ENCODE measurements at places on chromosomes 3 and 15.

GRCh38 chr3:148158210-148158609, 539.5 kb upstream of the AGTR1 start:
- H3K4me1 ChIP-seq = no peaks in the 10 kb centered on the region
- H3K4me3 ChIP-seq = no peak overlapping the region
- no peaks in the 10 kb centered on the region for H3K27me3 ChIP-seq
- DNase-seq = no peak

DNA sequence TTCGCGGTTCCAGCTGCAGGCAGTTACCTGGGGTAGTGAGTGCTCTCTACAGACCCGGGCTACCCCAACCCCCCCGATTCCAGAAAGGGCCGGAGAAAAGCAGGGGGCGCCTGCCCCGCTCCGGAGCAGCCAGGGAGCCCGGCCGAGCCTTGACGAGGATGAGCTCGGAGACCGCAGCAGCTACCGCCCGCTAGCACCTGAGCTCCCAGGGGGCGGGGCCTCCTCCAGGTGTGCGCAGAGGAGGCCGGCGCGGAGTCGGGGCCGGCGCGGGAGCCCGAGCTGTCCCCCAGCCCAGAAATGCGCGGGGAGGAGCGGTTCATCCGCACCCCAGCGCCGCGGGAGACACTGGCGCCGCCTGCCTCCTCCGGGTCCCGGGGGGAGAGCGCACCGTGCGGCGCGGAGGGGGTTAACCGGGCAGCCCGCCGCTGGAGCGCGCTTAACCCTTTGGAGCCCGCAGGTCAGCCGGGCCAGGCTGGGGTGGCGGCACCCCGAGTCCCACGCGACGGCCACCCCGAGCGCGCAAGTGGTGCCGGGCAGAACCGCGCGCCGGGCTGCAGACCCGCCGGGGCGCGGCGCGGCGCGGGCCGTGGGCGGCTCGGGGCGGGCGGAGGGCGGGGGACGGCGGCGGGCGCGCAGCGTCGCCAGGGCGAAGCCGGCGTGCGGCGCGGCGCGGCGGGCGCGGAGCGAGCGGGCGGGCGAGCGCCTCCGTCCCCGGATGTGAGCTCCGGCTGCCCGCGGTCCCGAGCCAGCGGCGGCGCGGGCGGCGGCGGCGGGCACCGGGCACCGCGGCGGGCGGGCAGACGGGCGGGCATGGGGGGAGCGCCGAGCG, at the start of gene CACNA1D:
Gene CACNA1D, plus strand, starts transcription at position 649 of the 829 bp plus-strand sequence. CDS start 556 bp downstream, outside the sequence.
- no peak for DNase-seq
- H3K27me3 ChIP-seq = peaks cover 54% of the 10 kb centered on the region
- H3K4me1 ChIP-seq = peaks cover 19% of the 10 kb centered on the region
- no peak within 1 kb of the TSS for H3K27ac ChIP-seq
- peak within 1 kb of the TSS; percentile 56 for H3K4me3 ChIP-seq
- no peaks in the 10 kb centered on the region for H3K36me3 ChIP-seq

DNA sequence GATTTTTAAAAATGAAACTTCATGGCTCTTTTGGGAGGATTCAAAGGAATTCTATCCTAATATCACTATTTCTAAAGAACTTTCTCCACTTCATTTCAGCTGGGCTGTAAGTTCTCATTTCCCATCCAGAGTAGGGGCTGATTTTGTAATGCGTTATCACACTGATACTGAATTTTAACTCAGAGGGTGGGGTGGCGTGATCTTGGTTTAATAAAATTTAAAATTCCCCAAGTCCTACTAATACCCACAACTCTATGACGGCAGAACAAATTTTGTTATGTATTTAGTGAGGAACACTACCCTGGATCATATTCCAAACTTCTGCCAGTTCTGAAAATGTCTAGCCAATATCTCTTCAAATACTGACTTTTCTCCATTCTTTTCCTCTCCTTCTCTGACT, 92.7 kb downstream of the ASB7 start:
- no peaks in the 10 kb centered on the region for H3K36me3 ChIP-seq
- DNase-seq = no peak
- peaks cover 8% of the 10 kb centered on the region for H3K27me3 ChIP-seq

DNA sequence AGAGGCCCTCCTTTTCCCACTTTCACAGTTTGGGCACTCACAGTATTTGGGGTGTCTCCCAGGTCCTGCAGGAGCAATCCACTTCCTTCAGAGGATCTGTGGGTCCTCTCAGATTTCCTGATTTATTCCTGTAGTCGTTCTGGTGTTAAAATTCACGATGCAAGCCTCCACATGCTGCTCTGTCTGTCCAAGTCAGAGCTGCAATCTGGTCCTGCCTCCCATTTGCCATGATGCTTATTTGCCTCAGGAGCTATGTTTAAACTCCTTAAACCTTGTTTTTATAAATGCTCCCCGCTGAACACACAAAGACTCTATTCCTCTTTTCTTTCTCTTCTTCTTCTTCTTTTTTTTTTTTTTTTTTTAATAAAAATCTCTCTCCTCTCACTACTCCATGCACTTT, 558.7 kb upstream of the NECTIN3 start:
- no peaks in the 10 kb centered on the region for H3K4me1 ChIP-seq
- no peak for DNase-seq
- H3K36me3 ChIP-seq = no peaks in the 10 kb centered on the region

- no peaks in the 10 kb centered on the region for H3K36me3 ChIP-seq
- H3K27me3 ChIP-seq = no peaks in the 10 kb centered on the region
- no peak for DNase-seq
- no peak overlapping the region for H3K27ac ChIP-seq
- H3K4me3 ChIP-seq = no peak overlapping the region
- H3K4me1 ChIP-seq = peaks cover 9% of the 10 kb centered on the region
These were observed 654.0 kb upstream of the KCNMB2 start for GRCh38 chr3:177882124-177882648.

DNA sequence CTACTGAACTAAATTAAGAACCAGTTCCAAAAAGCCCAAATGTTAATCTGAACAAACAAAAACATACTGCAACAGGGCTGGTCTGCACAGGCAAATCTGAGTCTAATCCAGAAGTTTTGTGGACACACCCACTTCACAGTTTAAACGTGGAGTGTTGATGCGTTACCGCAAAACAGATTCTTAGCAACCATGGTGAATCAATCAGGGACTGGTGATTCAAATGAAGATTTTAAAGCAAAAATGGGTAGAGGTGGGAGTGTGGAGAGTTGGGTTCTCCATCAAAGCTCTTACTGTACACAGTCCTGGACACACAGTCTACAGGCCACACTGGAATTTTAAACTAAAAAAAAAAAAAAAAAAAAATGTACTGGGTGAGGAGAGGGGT, 5.2 kb downstream of the ANXA2 start:
- no peak overlapping the region for H3K4me3 ChIP-seq
- H3K27me3 ChIP-seq = no peaks in the 10 kb centered on the region
- no peak overlapping the region for H3K27ac ChIP-seq
- DNase-seq = no peak
- peaks cover 48% of the 10 kb centered on the region for H3K36me3 ChIP-seq

GRCh38 chr3:177448987-177449359, 251.7 kb upstream of the TBL1XR1 start:
- peaks cover 14% of the 10 kb centered on the region for H3K4me1 ChIP-seq
- DNase-seq = no peak
- peak overlapping the region; percentile 46 for H3K27ac ChIP-seq
- H3K36me3 ChIP-seq = no peaks in the 10 kb centered on the region
- no peaks in the 10 kb centered on the region for H3K27me3 ChIP-seq

DNA sequence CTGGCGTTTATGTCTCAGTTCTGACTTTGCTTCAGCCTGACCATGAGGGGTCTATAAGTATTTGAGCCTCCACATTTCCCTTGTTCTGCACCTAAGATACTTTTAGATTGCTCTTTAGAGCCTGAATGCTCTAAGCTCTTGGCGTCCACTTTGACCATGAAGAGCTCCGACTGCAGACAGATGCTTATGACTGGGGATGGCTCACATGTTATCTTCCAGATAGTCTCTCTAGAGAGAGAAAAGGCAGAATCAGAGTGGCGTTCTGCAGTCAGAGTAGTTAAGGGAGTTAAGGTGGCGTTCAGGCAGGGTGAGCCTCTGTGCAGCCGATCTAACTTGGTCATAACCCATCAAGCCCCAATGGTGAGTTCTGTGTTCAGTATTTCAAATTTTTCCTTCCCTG, 487.9 kb upstream of the NR2F2 start:
- no peak overlapping the region for H3K4me3 ChIP-seq
- DNase-seq = no peak
- H3K36me3 ChIP-seq = no peaks in the 10 kb centered on the region
- H3K27me3 ChIP-seq = no peaks in the 10 kb centered on the region
- H3K27ac ChIP-seq = no peak overlapping the region
- H3K4me1 ChIP-seq = no peaks in the 10 kb centered on the region

- DNase-seq = no peak
- no peaks in the 10 kb centered on the region for H3K27me3 ChIP-seq
- no peak overlapping the region for H3K4me3 ChIP-seq
- H3K4me1 ChIP-seq = peaks cover 22% of the 10 kb centered on the region
- peak overlapping the region; percentile 41 for H3K27ac ChIP-seq
These were observed 15.5 kb upstream of the GATM start for GRCh38 chr15:45393851-45394250.

GRCh38 chr15:92810418-92811138, 89.5 kb upstream of the CHD2 start:
- H3K4me1 ChIP-seq = peaks cover 37% of the 10 kb centered on the region
- no peaks in the 10 kb centered on the region for H3K27me3 ChIP-seq
- no peaks in the 10 kb centered on the region for H3K36me3 ChIP-seq
- H3K27ac ChIP-seq = peak overlapping the region; percentile 98
- H3K4me3 ChIP-seq = peak overlapping the region; percentile 91

DNA sequence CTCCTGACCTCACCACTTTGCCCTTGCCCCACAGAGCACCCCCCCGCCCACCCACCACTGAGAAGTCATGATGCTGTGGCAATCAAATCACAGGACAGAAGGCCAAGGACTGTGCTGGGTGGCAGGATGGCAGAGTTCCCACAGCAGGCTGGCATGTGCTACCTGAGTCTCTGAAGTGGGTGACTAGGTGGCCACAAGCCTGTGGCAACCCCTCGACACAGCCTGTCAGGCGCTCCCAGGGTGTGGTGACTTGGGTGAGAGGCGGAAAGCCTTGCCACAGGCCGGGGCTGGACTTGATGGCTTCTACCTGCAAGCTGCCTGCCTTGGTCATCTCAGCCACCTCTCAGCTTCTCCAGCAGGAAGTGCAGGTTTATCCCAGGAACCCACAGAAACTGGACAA, 15.6 kb upstream of the DUSP7 start:
- no peaks in the 10 kb centered on the region for H3K36me3 ChIP-seq
- H3K27me3 ChIP-seq = no peaks in the 10 kb centered on the region
- no peak overlapping the region for H3K4me3 ChIP-seq
- H3K4me1 ChIP-seq = no peaks in the 10 kb centered on the region
